Activated CD4-positive, alpha-beta T cell treated with anti-CD3 and anti-CD28 coated beads, Interleukin-10, Interleukin-2, amounts not matched to agents 100 ng/mL and 50 ng/mL, durations not matched to agents 16 hours and 8 hours (primary cell): ENCODE measurements at places on chromosomes 13 and 19.

DNA sequence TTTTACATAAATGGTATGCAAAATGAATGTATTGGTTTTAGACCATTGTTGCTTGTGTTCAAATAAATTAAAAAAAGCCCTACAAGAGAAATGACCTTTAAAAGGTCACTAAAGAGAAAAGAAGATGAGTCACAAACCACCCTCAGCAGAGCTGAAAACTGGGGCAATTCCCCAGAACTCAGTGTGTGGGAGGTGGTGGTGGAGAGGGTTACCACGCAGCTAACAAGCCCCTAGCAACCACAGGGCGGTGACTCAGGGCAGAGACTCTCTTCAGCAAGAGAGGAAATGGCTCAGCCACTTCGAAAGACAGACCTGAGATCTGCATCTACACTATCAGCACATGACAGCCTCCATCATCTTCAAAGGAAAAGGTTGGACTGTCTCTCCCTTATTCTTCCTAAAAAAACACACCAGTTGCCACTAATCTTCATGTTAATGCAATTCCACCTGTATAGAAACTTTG is 29.4 kb upstream of the NDFIP2 start:
- peak; percentile 97 for DNase-seq

- no peak for DNase-seq
Observed at GRCh38 chr13:69168436-69168835, 939.2 kb upstream of the ATXN8OS start.

- no peak for DNase-seq
Observed at GRCh38 chr13:49859560-49859959, 67.1 kb upstream of the KPNA3 start.

DNA sequence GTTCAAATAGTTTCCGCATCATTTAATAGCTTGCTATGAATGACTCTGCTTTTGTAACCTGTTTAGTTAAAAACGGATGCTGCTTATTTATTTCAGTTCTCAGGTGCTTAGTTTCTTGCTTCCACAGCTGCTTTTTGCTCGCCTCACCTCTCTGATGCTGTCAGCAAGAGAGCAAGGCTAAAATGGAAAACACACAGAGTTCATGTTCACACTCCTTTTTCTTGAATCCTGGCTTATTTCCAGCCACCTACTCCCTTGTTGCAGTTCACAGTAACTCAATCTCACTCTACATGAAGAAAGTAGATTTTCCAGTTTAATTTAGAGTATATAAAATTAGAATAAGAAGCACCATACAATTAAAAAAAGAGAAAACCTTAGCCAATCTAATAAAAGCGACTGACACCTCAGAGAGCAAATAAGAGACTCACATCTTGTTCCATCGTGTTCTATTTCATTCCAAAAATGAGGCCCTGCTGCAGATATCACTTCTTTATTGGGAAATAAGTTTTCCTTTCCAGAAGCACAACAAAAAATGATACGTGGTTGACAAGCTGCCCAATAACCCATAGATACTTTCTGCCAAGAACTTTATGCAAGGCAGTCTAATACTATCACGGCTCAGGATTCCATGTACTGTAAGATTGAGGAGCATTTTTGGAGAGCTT is 326.1 kb upstream of the SLITRK1 start:
- no peak for DNase-seq

DNA sequence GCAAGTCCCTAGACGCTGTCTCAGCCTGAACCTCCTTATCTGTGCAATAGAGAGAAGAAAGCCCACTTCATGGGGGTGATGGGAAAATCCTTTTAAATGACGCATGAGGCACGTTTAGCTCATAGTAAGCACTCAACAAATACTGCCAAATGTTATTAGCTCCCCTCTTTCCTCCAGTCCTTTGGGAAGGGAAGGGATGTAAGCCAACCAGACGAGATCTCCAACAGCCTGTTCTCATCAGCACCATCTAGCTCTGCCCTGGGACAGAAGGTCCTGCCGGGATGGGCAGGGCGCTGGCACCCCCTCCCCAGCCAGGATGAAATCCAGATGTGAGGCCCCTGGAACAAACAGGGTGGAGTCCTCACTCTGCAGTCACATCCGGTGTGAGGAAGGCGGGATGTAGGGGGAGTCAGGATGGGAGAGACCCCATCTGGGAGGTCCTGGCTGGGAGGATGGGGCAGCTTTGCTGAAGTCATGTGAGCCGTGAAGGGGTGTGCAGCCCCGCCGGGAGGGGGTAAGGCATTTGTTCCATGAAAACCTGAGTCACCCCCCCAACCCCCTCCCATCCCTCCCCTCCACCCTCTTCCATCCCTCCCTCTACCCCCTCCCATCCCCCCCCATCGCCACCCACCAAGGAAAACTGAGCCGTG is 4.6 kb downstream of the S1PR2 start:
- no peak for DNase-seq

- DNase-seq: no peak
Observed at GRCh38 chr13:26561651-26562511, 4.4 kb downstream of the WASF3 start.

DNA sequence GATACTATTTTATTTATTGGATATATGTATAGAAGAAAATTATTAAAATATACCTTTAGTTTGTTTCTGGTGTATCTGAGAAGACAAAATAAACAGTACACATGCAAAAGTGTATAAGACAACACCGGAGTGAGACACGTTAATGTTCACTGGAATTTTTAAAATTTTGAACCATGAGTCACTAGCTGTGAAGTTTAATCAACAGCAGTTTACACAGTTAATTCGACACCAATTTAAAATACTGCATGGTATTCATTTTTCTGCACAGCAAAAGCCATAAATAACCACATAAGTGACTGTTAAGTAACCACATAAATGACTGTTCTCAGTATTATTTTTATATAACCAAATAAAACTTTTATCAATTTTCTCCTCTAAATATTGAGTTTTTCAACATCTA is 418.7 kb upstream of the NBEA start:
- DNase-seq: no peak

DNA sequence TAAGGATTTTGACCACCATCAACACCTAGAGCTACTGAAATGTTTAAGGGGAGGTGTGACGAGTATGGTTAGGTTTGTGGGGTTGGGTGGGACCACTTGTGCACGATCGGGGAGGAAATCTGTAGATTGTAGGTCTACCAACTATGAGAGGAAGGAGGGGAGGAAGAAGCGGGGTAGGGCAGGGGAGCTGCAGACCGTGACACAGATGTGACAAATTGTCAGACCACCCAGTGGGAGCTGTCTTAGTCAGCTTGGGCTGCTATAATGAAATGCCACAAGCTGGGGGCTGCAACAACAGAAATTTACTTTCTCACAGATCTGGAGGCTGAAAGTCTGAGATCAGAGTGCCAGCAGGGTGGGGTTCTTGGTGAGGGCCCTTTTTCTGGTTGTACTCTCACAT is 62.2 kb upstream of the ARGLU1 start:
- DNase-seq: no peak

DNA sequence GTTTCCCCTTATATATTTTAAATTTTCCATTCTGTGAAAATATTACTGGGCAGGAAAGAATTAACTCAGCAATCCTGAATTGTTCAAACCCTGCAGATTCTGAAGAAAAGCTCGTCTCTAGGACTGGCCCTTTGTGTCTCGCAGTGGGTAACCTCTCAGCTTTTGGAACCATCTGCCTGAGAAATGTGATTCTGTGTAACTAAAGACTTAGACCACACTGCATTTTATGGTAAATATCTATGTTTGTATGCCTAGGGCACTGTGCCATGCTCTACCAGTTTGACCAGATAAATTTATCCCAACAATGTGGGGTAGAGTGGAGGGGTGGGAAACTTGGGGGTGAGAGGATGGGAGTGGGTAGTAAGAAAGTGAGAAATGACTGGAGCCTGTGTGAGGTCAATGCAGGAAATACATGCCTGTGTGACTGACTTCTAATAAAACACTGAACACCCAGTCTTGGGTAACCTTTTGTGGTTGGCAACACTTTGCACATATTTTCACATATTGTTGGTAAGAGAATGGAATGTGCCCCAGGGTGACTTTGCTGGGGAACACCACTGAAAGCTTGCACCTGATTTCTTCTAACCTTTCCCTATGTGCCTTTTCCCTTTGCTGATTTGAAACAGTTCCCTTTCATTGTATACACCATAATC is 1181.9 kb downstream of the OLFM4 start:
- no peak for DNase-seq

GRCh38 chr19:29806098-29806866 is 5.5 kb upstream of the CCNE1 start:
- DNase-seq: no peak

DNA sequence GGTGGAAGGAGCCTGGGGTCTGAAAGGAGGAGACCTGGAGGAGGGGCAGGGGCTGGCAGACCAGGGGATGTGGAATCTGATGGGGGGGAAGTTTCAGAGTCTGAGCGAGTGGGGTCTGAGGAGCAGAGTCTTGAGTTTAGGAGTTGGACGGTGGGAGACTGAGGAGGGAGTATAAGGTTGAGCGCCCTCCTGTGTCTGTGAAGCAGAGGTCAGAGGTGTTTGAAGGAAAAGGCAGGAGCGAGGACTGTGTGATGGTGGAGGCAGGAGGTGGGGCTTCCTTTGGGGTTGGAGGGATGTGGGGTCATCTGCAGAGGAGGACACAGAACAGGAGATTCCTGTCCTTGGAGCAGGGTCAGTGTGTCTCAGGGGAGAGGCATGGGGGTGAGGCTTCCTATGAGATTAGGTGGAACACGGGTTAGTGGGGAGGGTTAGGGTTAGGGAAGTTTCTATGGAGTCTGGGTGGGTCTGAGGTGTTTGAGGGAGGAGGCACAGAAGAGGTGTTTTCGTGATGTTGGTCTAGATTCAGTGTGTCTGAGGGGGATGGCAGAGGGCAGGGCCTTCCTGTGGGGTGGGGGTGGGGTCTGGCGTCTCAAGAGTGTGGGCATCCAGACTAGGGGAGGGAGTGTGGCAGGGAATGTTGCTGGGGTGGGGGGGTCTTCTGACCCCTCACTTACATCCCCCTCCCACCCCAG is 8.3 kb downstream of the RYR1 start:
- DNase-seq: peak; percentile 39

DNA sequence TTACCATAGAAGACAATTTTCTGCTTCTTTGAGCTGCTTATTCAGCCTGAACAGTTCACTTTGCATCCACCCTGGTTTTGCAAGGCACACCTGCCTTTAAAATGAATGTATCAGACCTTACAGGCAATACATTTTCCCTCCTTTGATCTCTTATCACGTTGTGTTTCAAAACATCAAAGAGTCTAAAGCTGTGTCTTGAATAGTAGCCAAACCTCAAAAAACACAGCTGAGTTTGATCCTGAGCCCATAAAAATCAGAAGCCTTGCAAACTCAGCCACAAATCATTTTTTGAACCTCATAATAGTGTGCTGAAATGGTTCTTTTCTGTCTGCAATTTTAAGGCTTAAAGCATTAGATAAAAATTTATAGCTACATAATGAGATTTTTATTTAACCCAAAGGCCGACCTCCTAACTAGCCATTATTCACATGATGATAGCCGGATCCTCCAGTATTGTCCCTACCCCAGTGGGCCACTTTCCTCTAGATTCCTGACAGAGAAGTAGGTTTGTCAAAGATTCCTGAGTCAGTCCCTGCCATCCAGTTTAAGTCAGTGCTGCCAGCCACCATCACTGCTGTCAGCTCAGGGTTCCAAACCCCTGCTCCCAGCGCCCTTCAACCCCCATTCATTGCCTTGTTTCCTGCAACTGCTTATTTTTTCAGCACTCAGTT is 71.8 kb downstream of the CAB39L start:
- DNase-seq: no peak

DNA sequence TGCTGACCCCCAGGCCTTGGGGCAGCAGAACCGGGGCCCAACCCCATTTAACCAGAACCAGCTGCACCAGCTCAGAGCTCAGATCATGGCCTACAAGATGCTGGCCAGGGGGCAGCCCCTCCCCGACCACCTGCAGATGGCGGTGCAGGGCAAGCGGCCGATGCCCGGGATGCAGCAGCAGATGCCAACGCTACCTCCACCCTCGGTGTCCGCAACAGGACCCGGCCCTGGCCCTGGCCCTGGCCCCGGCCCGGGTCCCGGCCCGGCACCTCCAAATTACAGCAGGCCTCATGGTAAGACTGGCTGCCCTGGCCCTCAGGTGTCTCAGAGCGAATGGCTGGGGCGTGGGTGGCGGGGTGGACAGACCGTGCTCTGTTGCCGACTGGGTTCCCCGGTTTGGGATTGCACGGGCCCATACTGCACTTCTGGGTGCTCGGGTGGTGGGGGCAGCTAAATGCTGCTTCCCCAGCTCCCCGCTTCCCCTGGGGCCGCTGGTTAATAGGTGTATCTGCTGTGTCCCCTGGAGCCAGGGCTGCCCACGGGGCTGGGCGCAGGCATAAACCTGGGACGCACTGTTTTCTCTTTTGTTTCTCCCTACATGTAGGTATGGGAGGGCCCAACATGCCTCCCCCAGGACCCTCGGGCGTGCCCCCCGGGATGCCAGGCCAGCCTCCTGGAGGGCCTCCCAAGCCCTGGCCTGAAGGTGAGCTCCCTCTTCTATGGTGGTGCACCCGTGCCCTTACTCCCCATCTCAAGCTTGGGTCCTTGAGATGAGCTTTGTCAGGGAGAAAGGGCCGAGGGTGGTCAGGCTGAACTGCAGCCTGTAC is 25.7 kb downstream of the SMARCA4 start:
- no peak for DNase-seq

DNA sequence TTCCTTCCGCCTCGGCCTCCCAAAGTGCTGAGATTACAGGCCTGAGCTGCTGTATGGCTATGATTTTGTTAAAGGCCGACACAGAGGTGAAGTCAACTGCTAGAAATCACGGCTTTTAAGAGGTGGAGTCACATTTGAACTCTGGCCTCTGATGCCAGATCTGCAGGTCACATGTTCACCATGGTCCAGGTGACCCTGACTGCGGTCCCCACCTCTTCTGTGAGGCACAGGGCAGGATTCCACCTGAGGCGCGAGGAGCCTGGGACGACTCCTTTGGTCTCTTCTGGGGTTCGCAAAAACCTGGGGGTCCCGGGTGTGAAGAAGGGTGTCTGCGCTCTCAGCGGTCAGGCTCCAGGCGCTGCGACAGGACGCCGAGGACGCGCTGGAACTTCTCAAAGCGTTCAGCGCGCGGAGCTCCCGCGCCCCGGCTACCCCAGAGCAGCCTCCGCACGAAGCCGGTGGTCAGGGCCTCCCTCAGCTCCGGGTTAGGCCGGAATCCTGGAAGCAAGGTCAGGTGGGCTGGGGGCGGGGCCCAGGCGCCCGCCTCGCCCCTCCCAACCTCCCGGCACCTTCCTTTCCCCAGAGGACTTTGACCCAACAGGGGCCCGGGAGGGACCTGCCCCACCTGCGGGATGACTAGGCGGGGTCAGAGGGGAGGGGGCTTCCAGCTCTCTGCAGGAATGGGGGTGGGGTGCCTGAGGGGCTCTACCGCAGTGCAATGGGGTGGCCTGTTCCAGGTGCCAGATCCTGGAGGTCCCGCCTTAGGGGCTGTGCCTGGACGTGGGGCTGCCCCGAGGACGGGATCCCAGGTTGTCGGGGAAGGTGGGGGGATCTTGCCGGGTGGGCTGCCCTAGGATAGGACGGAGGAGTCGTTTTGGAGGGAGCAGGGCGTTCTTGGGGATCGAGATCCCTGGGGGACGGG is 13.0 kb downstream of the TRIP10 start:
- no peak for DNase-seq
